ENCODE measurements at places on chromosomes 16 and 17.

- H3K36me3 ChIP-seq, result no peaks in the 10 kb centered on the region
- DNase-seq, result no peak
- H3K27me3 ChIP-seq, result no peaks in the 10 kb centered on the region
- peaks cover 6% of the 10 kb centered on the region for H3K4me1 ChIP-seq
- H3K27ac ChIP-seq, result peak overlapping the region; percentile 34
- no peak overlapping the region for H3K4me3 ChIP-seq
Observed at GRCh38 chr16:85924675-85925074, 25.7 kb downstream of the IRF8 start.

GRCh38 chr16:46914556-46915201 lies 30.5 kb downstream of the GPT2 start:
- H3K27me3 ChIP-seq, result no peaks in the 10 kb centered on the region
- H3K27ac ChIP-seq, result no peak overlapping the region
- no peak overlapping the region for H3K4me3 ChIP-seq
- peaks cover under 1% of the 10 kb centered on the region for H3K4me1 ChIP-seq
- peaks cover 5% of the 10 kb centered on the region for H3K36me3 ChIP-seq

DNA sequence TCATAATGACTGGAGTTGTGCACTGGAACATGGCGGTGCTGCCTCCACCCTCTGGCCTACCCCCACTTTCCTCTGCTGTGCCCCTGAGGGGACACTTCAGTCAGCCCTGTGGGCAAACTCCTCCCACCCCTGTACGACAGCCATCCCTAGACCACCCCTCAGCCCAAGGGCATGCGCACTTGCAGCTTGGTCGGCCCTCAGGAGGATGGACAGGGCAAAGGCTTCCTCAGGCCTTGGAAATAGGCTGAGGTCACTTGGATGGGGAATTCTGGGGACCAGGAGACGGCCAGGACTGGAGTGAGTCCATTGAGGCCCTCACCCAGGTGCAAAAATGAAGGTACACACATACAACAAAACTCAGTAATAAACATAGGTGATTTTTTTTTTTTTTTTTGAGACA lies 41.0 kb downstream of the FZD2 start:
- H3K27ac ChIP-seq, result no peak overlapping the region
- no peaks in the 10 kb centered on the region for H3K27me3 ChIP-seq
- no peak for DNase-seq
- H3K4me3 ChIP-seq, result no peak overlapping the region

GRCh38 chr17:50080827-50081226 lies 14.3 kb upstream of the PDK2 start:
- H3K4me1 ChIP-seq, result peaks cover 2% of the 10 kb centered on the region
- H3K27ac ChIP-seq, result no peak overlapping the region
- H3K27me3 ChIP-seq, result no peaks in the 10 kb centered on the region

GRCh38 chr17:64250233-64250835 lies 12.7 kb downstream of the TEX2 start:
- H3K36me3 ChIP-seq, result no peaks in the 10 kb centered on the region
- H3K4me1 ChIP-seq, result peaks cover 10% of the 10 kb centered on the region
- DNase-seq, result no peak
- peak overlapping the region; percentile 76 for H3K27ac ChIP-seq
- no peaks in the 10 kb centered on the region for H3K27me3 ChIP-seq

DNA sequence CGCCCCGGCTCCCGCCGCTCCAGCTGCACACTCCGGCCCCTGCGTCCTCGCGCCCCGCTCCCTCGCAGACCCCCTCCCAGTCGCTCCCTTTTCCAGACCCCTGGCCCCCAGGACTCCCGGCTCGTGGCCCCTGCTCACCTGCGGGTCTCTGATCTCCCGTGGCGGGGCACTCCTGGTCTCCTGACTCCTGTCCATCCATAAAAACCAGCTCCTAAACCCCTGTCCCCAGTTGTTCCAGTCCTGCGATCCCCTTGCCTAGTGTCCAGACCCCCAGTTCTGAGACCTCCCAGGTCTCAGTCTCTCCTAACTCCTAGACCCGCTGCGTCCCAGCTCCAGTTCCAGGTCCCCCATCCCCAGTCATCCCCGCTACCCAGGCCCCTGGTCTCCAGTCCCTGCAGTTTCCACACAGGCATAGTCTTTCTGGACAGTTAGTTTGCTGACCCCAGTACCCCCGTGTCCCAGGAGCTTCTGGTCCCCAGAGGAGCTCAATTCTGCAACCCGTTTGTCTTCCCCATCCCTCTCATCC lies 379 bp downstream of the SNX29 start:
- H3K4me3 ChIP-seq, result peak overlapping the region; percentile 93
- H3K27ac ChIP-seq, result peak overlapping the region; percentile 94
- no peaks in the 10 kb centered on the region for H3K36me3 ChIP-seq
- peaks cover 12% of the 10 kb centered on the region for H3K4me1 ChIP-seq
- DNase-seq, result no peak

DNA sequence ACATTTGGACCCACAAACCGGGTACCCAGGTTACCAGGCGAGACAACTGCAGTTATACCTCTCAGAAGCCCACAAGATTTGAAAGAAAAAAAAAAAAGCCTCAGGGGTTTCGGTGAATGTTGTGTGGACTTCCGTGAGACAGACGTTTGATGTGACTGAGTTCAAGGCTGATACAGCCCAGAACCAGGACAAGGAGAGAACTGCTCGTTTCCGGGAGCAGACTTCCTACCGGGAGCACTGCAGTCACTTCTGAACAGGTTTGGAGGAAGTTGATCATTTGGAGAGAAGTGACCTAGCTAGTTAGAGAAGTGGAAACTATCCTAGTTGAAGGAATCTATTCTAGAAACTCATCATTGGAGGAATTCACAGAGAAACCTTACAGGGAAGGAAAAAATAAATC lies 847 bp downstream of the CKLF start:
- DNase-seq, result no peak
- peak overlapping the region; percentile 83 for H3K27ac ChIP-seq

DNA sequence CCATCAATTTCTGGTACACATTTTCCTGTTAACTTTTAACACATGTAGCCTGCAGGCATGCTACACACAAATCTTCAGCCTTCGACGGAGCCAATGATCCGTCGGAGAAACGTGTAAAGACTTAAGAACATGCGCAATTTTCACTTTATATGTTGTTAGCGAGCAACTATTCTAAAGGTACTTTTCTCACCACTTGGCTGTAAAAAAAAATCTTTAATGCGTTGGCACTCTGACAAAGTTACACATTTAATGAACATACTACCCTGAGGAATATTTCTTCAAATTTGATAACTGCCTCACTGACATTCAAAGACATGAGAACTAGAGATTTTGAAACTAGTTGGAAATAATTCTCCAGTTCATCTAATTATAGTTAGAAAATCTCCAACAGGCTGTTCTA lies 507.5 kb upstream of the SALL1 start:
- no peak overlapping the region for H3K27ac ChIP-seq
- H3K36me3 ChIP-seq, result no peaks in the 10 kb centered on the region
- H3K27me3 ChIP-seq, result no peaks in the 10 kb centered on the region
- H3K4me1 ChIP-seq, result no peaks in the 10 kb centered on the region

- DNase-seq, result no peak
- H3K27me3 ChIP-seq, result no peaks in the 10 kb centered on the region
- no peaks in the 10 kb centered on the region for H3K36me3 ChIP-seq
- H3K27ac ChIP-seq, result peak overlapping the region; percentile 89
- no peak overlapping the region for H3K4me3 ChIP-seq
- H3K4me1 ChIP-seq, result peaks cover 73% of the 10 kb centered on the region
Observed at GRCh38 chr16:81599034-81599744, 154.6 kb downstream of the CMIP start.

GRCh38 chr17:28807925-28808634 lies 34.5 kb downstream of the FAM222B start:
- H3K36me3 ChIP-seq, result no peaks in the 10 kb centered on the region
- peak overlapping the region; percentile 38 for H3K4me3 ChIP-seq

- no peaks in the 10 kb centered on the region for H3K36me3 ChIP-seq
- H3K4me3 ChIP-seq, result no peak overlapping the region
- DNase-seq, result no peak
- no peak overlapping the region for H3K27ac ChIP-seq
Observed at GRCh38 chr16:24088767-24089166, 167.4 kb upstream of the CACNG3 start.

Measured in esophagus squamous epithelium (tissue), 5 donors.